Suppressor macrophage (primary cell): ENCODE measurements at places on chromosomes 1 and 21.

GRCh38 chr1:37476460-37477197 lies 2.2 kb downstream of the ZC3H12A start:
- peak; percentile 47 for DNase-seq

DNA sequence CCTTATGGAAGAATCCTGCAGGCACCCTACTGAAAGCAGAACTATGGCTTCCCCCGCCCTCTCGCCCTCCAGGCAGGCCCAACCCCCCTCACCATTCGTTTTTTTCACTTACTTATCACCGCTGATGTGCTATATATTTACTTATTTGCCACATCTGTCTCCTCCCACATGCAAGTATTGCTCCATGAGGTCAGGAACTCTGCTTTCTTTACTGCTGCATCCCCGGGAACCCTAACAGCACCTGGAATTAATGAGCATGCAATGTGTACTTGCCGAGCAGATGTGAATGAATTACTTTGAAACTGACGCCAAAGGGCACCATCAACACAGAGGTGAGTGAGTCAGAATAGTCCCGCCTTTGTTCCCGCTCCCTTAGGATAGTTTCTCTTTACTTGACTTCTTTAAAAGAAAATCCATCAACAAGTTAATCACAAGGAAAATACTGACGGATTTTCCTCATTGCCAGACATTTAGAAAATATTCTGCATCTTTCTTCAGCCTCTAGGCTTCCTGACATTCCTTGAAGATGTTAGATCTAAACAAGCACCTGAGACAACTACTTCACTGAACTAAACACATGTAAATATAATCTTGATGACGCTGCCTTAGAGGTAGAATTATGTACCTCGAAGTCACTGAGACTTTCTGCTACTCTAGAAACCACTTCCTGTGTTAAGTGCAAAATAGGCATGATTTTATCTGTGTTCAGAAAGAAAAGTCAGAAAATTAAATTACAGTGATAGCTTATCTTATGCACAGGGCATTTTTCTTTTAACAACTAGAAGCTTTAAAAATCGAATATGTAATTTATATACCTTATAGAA lies 17.5 kb upstream of the RAB4A start:
- peak; percentile 58 for DNase-seq

DNA sequence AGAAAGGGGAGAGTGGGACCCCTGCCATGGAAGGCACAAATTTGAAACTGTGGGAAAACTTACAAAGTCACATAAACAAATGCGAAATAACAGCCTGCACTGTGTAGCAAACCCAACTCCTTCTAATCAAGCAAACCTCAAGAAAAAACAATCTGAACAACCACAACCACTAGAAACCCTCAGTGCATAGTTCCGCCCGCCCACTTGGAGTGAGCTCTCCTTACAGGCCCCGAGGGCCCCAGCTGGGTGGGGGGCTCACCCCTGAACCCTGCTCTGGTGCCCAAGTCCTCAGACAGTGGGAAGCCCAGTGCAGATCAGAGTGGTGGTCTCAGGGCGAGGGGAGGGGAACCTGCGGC lies 931 bp upstream of the MXRA8 start:
- no peak for DNase-seq

GRCh38 chr1:71660411-71660810 lies 579.6 kb upstream of the ZRANB2 start:
- no peak for DNase-seq

DNA sequence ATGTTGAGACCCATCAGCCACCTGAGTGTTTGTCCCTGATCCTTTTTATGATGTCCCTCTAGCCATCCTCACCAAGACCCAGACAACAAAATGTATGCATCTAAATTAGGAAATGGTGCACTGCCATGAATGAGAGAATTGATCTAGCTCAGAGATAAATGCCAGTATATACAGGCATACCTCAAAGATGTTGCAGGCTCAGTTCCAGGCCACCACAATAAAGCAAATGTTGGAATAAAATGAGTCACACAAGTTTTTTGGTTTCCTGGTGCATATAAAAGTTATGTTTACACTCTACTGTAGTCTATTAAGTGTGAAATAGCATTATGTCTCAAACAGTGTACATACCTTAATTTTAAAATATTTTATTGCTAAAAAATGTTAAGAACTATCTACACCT lies 63.9 kb downstream of the CHIA start:
- no peak for DNase-seq

DNA sequence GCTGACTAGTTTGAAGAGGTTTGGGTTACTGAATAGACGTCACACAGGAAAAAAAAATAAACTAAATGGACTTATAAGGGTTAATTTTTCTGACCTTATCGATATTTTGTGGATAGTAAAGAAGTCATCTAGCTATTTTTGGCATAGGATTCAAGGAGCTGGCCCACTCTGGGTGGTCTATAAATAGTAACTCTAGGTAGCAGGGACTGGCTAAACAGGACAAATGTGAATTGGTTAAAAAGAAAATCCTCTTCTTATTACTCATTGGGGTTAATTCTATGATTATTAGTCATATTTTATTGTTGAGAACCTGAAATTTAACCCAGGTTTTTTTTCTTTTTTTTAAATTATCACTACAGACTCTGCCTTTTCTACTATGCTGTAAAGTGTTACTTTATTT lies 61.7 kb downstream of the ATF6 start:
- no peak for DNase-seq

DNA sequence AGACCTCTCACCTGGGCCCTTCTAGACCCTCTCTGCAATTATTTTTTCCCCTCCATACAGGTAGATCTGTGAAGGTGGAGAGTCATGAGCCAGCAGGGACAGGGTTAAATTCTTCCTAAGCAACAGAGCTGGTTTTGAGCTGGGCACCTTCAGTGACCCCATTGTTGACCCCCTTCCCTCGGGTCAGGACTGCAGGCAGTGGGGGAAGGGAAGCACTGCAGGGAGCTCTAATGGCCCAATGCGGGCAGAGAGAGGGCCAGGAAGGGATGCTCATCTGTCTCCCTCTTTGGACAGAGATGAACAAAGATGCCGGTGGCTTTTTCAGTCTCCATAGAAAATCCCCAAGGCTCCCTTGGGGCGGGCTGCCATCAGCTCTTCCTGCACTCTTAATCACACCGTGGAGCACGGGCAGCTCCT lies 21.4 kb downstream of the SOX13 start:
- DNase-seq = no peak

DNA sequence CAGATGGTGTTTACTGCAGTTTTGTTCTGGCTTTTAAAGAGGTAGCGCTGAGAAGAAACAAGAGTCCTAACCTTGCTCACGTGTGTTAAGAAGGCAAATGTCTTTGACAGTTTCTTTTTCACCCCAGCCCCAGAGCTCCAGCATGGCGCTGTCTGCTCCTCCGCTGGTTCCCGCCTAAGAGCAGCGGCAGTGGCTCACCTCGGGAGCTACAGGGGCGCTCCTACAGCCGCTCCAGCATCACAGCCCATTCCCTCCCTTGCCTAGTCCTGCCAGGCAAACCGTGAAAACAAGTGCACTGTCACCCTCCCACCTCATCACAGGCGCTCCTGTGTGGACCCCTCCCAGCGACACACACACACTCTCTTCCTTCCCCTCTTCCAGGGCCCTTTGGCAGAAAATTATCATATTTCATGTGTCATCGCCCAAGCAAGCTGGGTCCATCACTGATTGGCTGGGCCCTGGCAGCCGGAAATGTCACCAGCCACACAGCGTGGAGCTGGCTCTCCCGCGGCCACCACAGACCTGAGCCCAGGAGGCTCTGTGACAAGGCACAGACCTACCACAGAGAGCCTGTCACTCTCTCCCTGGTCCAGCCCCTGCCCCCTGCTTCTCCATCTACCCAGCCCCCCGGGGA lies 1.2 kb upstream of the HIVEP3 start:
- no peak for DNase-seq

DNA sequence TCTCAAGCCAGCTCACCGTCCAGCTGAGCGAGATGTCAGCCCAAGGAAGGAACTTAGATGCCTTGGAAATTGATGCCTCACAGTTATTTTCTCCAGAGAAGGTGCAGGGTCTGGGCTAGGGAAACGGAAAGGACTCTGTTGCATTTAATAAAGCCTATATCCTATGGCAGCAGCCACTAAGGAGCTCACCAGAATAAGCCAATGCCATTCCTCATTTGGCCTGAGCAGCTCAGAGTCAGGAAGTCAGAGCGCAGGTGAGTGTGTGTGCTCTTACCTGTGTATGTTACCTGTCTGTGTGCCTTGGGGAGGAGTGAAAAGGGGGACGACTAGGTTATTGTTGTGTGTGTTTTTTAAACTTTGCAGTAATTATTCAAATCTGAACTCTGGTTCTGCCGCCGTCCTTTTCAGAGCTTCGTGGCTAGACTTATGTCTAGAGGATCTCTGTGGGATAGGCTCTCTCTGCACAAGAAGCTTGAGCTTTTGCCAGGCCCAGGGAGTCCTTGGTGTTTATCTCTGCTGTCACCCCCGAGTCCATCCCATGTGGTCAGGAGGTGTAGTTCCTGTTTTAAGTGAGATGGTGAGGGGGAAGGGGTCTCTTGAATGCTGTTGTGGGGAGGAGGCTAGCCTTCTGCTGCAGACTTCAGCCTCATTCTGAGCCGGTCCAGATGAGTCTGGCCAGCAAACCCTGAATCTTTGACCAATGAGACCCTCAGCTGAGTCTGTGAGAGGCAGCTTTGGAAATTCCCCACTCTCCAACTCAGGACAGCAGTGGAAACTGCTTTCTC lies 2.4 kb downstream of the TMCC2 start:
- no peak for DNase-seq

DNA sequence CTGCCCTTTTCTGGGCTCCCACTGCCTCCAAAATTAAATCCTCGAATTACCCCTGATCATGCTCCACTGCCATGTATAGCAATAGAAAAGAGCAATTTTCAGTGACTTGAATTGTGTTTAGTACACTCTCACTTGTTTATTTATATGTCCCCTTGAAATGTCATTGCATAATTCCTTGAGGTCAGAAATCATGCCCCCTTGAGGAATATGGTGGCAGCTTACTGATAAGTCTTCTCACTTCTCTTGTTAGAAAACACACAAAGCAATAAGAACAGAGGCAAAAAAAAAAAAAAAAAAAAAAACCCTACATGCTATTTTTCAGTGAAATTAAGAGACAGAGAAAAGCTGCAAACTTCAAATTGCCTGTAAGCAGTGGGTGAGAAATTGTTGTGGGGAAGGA lies 37.5 kb downstream of the GPR88 start:
- DNase-seq = no peak

DNA sequence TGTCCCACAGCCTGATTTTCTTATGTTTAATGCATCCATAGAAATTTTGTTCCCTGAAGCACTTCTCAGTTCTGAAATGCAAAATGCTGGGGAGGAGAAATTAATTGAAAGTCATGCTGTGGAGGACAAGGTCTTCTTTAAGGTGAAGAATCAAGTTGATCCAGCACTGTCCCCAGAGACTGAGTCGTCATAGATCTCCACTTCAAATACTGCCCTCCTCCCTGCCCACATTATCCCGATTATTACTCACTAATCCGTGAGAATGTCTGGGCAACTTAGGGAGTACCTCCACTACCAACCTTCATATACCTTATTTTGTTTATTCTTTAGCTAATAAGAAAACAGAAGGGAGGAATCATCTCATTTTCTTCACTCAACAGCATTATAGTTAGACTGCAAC lies 70.0 kb upstream of the FMN2 start:
- no peak for DNase-seq

- DNase-seq = peak; percentile 75
Observed at GRCh38 chr1:10909697-10910680, 102.5 kb upstream of the TARDBP start.

DNA sequence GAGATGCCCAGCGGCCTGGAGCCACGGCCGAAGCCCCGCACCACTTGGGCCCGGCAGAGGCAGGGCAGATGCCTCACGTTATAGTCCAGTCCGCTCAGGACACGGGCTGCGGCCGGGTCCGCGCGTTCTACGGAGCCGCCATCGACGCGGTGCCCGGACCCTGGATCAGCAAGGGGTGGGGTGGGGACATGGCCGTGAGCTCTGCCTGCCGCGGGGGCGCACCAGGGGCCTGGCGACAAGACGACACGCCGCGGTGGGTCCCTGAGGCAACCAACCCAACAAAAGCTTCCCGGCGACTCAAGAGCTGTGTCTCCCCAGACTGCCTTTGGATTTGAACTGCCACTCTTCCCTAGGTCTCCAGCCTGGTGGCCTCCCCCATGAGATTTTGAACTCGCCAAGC lies 211.4 kb upstream of the GREM2 start:
- no peak for DNase-seq

DNA sequence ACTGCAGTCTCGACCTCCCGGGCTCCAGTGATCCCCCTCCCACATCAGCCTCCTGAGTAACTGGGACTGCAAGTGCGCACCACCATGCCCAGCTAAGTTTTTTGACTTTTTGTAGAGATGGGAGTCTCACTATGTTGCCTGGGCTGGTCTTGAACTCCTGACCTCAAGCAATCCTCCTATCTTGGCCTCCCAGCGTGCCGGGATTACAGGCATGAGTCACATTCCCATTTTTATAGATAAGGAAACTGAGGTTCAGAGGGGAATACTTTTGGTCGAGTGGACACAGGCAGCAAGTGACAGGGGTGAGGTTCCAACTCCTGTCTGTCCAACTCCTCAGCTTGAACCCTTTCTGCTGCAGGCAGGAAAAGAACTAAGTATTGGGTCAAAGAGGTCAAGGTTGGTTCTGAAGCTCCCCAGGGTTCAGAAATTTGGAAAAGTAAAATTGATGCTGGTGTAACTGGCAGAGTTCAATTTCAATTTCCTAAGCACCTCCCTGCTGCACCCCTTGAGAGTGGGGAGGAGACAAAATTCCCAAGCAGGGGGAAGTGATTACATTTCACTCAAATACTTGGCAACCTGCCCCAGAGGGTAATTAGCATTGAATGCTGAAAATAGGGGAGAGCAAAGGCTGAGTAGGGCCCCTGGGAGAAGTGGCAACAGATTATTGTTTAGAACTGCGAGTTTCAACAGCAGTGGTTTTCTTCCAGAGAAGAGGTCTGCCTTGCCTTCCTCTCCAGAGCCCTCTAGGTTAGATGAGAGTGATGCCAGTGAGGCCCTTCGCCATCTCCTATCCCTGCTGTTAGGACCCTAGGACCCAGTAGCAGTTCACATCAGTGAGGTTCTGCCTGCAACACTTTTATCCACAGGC lies 17.5 kb upstream of the ALPL start:
- no peak for DNase-seq
